ENCODE measurements at places on chromosomes 11 and 22.
A peak's percentile ranks its signal among the peaks of the same experiment; 100 is the strongest.

DNA sequence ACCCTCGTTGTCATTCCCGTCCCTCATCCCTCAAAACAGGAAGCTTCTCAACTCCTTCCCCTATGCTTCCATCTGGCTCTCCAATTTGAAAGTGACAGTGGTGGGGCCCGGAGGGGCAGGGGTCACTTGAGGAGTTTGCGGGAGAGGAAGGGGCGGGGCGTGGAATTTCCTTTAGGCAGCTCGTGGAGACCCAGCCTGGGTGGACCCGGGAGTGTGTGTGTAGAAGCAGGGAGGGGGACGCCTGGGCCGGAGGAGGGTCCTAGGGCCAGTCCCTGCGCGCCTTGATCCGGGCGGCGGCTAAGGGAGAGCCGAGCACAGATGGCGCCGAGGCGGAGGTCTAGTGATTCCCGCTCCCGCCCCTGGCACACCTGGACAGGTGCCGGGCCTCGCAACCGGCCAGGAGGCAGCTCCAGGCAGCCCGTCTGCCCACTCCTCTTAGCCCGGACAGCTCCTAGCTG, 7.8 kb upstream of the PAX6 start:
- no peak for DNase-seq

- no peak for DNase-seq
These were observed 25.5 kb upstream of the RFPL3 start for GRCh38 chr22:32331918-32332725.

GRCh38 chr11:128628686-128629085, 41.3 kb upstream of the ETS1 start:
- no peak for DNase-seq

GRCh38 chr22:21745948-21746347, 10.4 kb upstream of the YPEL1 start:
- no peak for DNase-seq

- DNase-seq = no peak
These were observed 17.5 kb upstream of the TMEM191C start for GRCh38 chr22:21449531-21450319.

DNA sequence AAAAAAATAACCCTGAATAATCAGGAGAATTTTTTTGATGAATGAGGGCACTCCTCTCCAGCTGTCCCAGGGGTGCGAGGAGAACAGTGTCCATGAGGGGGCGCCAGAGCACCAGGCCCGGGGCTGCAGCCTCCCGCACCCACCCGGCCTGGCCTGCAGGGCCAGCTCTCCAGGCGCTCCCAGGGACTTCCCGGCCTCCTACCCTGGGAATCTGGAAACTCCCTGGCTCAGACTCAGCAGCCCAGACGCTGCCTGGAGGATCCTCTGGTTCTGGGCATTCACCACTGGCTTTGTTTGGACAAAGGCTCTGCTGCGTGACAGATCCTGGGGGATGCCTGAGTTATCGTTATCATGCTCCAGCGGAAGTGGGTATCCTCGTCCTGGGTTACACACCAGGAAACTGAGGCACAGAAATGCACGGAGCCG, 31.0 kb downstream of the MCM5 start:
- DNase-seq = peak; percentile 54

DNA sequence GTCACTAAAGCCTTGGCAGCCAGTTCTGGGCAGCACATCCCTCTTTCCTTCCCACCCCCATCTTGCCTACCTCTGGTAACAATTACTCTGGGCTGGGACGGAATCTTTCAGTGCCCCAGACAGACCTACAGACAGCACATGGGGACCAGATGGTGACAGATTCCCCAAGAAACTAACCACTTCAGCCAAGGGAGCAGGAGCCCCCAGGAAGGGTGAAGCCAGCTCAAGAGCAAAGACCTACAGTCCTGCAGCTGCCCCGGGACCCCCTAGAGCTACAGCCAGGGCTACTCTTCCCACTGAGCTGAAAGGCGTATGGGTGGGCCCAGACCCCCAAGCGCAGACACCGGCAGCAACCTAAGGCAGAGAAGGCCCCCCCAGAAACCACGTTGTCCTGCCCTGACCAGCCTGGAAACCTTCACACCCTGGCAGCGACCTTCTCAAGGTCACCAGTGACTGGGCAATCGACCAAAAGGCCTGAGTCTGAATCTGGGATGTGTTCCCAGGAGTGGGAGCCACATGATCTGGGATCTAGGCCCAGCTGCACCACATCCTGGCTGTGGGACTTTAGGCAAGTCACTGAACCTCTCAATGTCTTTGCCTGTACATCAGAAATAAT, 65.8 kb downstream of the LRRC32 start:
- DNase-seq = no peak

DNA sequence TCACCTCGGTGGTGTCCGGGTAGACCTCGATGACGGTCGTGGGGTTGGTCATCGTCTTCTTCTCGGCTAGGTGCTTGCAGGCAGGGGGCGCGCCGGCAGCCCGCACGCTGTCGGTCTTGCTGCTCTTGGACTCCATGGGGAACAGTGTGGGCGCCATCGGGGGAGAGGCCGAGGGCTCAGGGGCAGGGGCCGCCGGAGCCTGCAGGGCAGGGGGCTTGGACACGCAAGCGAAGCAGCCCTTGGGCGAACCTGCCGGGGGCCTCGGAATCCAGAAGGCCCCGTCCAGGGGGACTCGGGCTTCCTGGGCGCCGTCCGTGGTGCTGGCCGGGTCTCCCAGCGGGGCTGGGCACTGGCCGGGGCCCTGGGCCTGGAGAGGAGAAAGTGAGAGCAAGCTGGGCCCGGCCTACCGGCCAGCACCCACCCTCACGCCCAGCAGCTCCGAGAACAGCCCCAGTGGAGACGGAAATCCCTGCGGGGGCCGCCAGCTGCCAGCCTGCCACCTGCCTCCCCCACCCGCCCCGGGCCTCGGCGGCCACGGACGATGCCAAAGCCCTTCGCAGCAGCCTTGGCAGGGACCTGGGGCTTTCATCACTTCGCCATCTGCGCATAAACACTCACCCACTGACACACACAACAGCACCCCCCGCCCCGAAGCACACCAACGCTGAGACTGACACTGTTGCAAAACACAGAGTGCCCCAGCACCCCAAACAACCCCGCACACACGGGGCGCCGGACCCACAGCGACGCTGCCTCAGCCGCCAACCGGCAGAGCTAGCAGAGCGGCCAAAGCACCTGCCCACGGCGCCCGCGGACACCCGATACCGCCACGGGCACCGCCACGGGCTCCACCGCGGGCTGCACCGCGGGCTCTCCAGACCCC, 2.4 kb downstream of the IFITM10 start:
- no peak for DNase-seq

- no peak for DNase-seq
These were observed 309.4 kb upstream of the ZC3H12C start for GRCh38 chr11:109783840-109784239.

GRCh38 chr22:49541693-49542230, 285.9 kb downstream of the BRD1 start:
- DNase-seq = no peak

GRCh38 chr11:13486926-13487660, 8.7 kb downstream of the PTH start:
- DNase-seq = no peak

GRCh38 chr11:2453436-2453835, 8.6 kb downstream of the KCNQ1 start:
- DNase-seq = no peak

GRCh38 chr22:32713737-32714457, 87.6 kb upstream of the TIMP3 start:
- no peak for DNase-seq

DNA sequence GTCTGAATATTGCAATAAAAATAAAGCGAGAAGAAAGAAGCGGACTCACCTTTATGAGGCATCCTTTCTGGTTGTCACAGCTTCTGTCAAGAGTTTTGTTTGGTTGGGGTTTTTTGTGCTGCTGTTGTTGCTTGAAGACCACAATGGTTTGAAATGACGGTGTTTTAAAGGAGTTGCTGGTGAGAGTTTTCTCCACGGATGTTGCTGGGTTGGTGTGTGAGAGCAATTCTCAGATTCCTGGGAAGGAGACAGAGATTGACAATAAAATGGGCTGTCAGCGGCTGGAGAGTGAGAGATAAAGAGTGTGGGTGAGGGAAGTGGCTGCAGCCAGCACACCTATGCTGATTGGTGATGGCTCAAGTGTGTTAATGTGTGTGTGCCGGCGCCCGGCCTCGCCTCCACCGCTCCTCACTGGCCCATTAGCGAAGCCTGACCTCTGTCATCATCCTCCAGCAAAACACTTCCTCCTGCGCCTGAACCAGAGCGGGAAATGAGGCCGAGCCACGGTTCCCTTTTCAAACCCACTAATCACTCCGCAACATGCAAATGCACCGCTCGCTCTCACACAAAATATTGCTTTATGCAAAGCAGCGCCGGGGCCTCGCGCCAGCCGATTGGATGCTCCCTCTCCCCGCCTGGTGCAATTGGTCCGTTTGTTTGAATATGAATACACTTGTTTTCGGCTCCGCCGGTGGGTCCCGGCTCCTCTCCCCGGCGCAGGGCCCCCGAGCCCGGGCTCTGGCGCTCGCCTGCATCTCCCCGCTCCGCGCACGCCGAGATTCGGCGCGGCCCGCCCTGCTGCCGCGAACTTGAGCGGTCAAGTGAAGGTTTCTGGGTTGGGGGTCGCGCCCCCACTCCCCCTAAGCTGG, at the start of gene PAX6:
TSS of gene PAX6 (minus strand) at position 544 of the 869 bp plus-strand sequence. CDS start 4,911 bp downstream, outside the sequence.
- peak; percentile 98 for DNase-seq

- DNase-seq = no peak
These were observed 41.8 kb downstream of the CCDC81 start for GRCh38 chr11:86416494-86416893.

GRCh38 chr11:65427691-65428577, 5.3 kb downstream of the NEAT1 start:
- DNase-seq = no peak

DNA sequence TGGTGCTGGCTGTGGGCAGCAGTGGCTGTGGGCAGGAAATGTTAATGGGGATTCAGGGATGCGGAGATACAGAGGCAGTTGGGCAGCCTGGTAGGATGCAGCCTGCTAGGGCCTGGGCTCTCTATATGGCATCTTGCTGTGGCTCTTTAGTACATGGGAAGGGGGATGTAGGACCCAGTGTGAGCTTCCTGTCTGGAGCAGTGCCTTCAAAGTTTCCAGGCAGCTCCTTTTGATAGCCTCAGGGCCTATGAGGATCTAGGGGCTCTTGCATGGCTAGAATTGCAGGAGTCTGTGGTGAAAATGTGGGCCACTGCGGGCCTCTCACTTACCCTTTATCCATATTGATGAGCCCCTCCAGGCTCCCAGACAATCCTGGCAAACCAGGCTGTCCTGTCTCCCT, 213.2 kb upstream of the SNX19 start:
- no peak for DNase-seq

DNA sequence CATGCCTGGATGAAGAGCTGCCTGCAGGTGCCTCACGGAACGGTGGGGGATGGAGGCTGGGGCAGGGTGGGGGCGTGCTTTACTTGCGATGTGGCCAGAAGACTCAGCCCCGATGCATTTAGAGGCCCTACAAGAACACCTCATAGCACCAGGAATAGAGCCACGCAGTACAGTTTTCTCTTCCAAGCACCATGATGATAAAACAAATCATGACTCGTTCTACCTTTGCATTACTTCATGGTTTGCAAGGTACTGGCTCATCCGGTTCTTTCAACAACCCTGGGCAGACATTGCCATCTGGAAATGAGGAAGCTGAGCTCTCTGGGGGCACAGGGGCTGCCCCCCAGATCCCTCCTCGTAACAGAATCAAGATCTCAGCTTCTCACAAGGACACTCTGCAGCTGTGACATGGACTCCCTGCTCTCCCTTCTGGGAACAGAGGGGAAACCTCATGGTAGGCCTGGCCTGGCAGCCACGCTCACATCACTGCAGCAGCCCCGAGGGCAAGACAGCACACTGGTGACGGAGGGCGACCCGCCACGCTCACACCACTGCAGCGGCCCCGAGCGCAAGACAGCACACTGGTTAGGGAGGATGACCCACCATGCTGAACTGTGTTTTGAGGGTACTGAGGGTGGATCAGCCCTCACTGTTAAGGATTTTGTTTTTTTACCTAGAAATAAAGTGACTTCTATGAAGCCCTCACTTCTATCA, 46.9 kb downstream of the PHF21B start:
- DNase-seq = no peak

GRCh38 chr22:40610329-40610850, 26.1 kb downstream of the MRTFA start:
- DNase-seq = no peak

GRCh38 chr11:85266646-85267045, 360.5 kb downstream of the DLG2 start:
- DNase-seq = no peak

DNA sequence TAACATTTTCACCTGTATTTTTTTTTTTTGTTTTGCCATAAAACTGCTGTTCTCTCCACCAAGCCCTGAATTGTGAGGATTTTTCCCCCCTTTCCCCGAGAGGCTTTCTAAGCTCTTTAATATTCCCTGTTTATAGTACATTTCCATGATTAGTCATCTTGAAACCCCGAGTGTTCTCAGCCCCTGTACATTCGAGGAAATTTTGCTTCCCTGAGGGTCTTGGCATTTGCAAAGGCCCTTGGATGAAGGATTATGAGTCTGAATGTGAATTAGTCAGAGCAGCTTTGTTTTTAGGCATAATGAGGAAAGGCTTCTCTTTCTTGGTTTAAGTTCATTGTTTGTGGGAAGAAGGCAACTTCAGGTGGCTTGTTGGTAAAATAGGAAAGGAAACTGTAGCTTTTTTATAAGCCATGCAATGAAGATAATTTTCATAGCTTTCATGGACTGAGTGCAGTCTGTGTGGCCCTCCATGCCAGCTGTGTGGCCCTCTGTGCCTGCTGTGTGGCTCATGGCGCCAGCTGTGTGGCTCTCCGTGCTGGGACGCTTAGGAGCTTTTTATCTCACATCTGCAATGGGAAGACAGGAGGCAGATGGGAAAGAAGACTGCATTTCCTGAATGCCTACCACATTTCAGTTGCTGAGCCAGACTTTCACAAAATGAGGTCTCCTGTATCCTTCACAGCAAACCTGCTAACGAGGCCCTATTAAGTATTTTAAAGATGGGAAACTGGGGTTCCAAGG, 129.0 kb downstream of the TEAD1 start:
- no peak for DNase-seq

GRCh38 chr22:40624770-40625169, 11.7 kb downstream of the MRTFA start:
- no peak for DNase-seq

GRCh38 chr22:32501836-32502752, 27.5 kb downstream of the FBXO7 start:
- no peak for DNase-seq

Data from NCI-H1694 (cell line).